ENCODE measurements at places on chromosomes 5 and 9.

DNA sequence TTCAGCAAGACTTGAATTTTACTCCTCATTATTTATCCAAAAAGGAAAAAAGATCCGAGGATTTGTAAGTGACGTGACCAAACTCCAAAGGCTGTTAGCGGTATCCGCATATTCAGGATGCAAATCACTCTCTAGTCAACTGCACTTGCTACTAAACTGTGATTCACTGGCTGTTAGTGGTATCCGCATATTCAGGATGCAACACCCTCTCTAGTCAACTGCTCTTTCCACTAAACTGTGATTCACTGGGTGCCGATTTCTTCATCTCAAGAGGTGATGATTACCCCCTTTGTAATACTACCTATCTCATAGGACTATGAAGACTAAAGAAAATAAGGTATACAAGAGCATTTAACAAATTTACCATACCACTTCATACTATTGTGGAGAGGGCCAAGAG lies 5.7 kb downstream of the MAPKAP1 start:
- no peak for DNase-seq

DNA sequence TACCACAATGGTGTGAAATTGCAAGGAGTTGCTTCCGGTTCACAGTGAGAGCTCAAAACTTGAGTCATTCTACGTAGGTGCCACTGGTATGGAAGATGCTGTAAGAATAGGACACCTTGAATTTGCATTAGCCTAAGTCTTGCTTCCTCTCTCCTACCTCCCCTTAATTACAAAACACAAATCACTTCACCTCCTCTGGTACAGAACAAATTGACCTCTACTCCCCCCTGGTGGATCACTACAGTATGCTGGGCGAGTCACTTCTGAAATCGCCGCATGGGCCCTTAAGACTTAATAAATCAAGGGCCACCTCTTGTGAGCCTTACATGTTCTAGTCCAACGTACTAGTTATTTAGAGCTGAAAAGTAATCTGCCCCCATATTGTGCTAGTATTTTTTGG lies 145.3 kb upstream of the SMARCA2 start:
- DNase-seq = no peak

GRCh38 chr9:113675475-113675941 lies 200.6 kb upstream of the ZNF618 start:
- DNase-seq = no peak

GRCh38 chr5:169584998-169585451 lies 1.5 kb downstream of the SPDL1 start:
- DNase-seq = no peak

DNA sequence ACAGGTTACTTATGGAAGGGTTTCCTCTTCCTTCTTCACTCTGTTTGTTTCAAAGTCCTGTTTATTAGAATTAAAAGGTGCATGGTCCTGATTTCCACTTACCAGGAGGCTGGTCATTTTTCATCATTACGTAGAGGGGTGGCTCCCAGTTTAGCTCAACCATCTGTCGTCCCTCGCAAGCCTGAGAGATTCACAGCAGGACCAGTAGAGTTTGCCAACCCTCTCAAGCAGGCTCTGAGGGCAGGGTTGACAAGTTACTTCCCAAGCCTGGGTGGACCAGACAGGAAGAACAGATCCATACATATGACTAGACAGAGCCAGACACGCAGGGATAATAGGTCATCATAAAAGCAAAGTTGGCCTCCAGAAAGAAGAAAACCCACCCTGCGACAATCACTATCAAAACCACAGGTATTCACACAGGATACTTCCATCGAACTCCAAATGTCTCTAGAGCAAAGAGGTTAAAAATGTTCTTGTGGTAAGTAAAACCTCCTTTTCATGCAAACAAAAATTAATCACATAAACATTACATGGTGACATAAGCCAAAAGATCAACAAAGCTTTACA lies 151.9 kb downstream of the ELAVL2 start:
- DNase-seq = no peak

- DNase-seq = no peak
Measured at GRCh38 chr5:126138281-126138931, 284.8 kb upstream of the GRAMD2B start.

DNA sequence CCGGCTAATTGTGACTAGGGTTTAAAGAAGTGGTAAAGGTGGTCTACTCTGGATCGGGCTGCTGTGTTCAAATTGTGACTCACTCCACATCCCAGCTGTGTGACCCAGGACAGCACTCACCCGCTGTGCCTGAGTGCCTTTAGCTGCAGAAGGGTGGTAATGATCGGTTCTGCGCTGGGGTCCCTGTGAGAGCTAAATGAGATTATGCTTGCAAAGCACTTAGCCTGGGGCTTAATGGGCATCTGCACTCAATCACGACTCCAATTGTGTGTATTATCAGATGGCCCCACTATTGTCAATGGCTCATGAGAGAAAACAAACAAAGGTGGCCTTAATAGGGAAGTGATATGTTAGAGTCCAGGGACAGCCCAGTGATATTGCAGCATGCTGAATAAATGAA lies 25.1 kb upstream of the TBC1D2 start:
- no peak for DNase-seq

DNA sequence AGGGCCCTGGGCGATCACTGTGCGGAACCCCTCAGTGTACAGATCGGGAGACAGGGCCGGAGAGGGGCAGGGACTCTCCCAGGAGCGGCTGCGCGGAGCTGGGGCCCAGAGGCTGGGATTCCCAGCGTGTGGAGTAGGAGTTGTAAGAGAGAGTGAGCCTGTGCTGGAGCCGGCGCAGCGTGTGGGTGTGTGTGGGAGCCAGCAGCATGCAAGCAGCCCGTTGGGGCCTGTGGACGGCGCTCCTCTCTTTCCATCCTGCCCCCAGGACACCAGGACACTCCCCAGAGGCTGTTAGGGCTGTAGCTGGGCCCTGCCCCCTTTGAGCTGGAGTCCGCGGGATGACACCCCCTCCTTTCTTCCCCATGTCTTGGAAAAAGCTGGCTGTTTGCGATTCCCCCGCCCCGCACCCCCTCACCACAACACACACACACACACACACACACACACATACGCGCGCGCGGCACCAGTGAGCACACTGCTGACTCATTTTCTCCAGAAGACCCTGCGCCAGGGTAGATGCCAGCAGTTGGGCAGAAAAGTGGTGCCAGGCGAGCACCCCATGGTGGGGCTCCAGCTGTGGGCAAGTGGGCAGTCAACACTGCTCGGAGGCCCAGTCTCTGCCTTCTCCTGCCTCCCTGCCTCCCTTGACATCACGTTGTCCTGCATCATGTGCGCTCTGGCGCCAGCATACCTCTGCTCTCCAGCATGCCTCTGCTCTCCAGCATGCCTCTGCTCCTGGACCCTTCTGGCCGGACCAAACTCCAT lies 1.5 kb downstream of the COL27A1 start:
- DNase-seq = no peak

DNA sequence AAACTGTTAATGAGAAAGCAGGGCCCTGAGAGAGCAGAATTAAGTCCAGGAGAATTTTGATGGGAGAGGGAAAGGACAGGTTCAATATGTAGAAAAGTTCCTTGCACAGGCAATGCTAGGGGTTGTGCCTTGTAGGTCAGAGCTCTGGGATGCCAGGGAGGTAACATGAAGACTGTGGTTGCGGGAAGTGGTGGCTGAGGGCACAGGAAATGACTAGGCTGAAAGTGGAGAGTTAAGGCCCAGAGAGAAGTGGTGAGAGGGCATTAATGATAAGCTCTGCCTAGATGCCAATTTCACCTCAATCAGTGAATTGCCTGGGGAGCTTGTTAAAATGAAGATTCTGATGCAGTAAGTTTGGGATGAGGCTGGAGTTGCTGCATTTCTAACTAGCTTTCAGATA lies 31.5 kb upstream of the PPP3R2 start:
- no peak for DNase-seq

GRCh38 chr5:80957031-80957761 lies 3.0 kb upstream of the RASGRF2 start:
- DNase-seq = no peak

- DNase-seq = no peak
Measured at GRCh38 chr5:32031089-32031488, 143.0 kb downstream of the GOLPH3 start.

DNA sequence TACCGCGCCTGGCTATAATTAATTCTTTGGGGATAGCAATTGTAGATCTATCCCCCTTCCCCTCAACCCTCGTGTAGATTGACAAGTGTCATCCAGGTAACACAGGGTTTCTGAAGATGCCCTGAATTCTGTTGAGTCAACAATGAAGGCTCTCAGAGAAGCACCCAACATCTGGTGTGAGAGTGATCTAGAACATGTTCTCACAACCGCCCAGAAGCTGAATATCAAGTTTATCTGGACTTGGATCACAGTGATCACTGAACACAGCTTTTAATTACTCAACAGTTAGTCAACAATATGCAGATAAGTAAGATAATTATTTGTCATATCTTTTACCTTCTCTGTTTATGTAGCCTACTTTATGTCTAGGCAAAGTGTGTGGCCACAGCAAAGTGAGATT lies 204.2 kb upstream of the RGMB start:
- DNase-seq = no peak

GRCh38 chr9:120625222-120625621 lies 45.3 kb upstream of the CDK5RAP2 start:
- DNase-seq = no peak

DNA sequence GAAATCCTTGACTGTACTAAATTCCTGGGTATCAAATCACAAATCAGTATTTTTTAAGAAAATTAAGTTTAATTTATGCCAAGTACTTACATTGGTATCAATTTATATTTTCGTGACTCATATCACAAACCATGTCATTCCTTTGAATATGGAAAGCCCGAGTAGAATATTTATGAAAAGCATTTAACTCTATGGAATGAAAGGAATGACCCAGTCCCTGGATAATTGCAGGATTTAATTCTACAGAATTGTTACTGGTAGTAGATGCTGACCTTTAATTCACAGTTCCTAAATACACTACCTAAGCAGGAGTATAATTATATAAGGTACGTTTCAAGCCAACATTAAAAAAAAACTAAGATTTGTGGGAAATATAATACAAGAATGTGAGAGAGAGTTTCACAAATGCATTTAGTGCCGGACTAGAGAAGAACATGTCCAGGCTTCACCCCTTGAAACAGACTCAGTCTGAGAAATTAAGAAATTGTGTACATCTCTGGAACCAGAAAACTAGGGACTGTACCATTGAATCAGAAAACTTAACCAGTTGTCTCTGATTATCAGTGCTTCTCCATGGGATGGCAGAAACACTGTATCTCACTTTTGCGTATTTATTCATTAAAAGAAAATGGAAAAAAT lies 28.5 kb upstream of the PLPPR1 start:
- DNase-seq = no peak

DNA sequence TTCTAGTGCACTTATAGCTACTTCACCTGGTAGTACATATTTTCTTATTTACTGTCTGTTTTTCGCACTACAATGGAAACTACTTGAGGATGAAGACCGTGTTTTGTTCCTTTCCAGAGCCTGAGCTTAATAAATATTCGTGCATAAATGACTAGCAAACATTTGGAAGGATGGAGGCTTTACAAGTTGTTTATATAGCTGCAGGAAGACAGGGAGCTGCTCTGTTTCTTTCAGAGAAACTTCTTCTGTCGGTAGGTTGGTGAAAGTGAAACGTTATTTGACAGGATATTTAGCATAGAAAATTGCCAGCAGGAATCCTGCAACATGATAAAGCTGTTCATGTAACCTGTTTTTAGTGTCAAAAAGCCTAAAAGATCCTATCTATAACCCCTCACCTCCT lies 210.6 kb downstream of the PCSK5 start:
- DNase-seq = no peak

DNA sequence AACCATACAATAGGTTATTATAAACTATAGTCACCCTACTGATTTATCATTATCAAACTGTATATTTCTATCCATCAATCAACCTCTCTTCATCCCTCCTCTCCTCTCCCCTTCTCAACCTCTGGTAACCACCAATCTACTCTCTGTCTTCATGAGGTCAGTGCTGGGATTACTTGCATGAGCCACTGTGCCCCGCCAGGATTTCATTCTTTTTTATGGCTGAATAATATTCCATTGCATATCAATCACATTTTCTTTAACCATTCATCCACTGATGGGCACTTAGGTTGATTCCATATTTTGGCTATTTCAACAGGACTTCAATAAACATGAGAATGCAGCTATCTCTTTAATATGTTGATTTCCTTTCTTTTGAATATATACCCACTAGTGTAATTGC lies 10.8 kb upstream of the PURA start:
- no peak for DNase-seq

GRCh38 chr9:75461183-75461582 lies 372.9 kb downstream of the OSTF1 start:
- DNase-seq = no peak

GRCh38 chr5:35672995-35673394 lies 55.3 kb downstream of the SPEF2 start:
- DNase-seq = peak; percentile 20

DNA sequence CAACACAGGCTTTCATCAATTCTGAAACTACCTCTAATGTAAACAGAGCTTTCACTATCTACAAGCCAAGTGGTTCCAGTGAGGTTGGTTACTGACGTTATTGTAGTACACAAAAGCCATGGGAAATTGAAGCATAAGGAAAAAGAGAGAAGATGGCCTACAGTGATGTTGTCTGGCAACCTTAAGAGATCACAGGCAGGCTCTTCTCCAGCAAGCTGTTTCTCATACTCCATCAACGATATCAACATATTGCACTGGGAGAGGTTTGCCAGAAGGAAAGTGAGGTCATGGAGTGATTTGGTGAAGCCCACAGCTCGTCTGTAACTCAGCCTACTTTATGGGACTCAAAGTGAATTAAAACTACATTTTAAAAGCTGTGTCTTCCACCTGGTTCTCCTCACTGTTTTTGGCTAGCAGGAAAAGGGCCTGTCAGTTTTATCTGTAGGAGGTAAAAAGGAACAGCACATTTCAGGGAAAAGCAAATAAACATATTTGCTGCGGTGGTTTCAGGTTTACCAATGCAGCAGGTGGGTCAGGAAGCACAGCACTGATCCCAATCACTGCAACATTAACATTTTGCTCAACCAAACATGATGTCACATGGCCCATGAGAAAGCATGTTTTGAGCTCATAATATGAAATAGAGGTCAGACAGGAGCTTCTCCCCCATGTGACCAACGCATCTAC lies 72.9 kb downstream of the ARSB start:
- no peak for DNase-seq

DNA sequence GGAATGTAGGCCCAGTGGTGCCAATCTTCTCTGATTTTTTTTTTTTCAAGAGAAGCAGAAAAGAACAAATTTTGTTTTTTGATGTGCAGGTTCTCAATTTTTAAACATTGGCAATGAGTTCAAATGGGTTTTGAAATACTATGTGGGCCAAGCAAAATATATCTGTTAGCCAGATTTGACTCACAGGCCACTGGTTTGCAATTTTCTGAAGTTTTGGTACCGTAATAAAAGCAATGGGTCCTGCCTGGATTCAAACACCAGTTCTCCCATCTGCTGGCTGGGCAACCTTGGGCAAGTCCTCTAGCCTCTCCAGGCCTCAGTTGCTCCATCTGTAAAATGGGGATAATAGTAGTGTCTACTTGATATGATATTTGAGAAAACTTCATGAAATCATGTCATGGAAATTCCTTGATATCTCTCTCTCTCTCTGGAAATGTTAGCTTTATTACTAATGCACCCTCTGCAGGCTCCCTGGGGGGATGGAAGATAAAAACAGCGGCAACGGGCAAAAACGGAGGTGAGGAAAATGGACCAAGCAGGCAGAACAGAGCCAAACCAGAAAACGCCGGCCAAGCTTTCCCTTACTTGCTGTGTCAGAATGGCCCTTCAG lies 63.4 kb downstream of the SMIM23 start:
- no peak for DNase-seq

- no peak for DNase-seq
Measured at GRCh38 chr5:180370861-180371641, 17.9 kb upstream of the GFPT2 start.

Data from T-helper 2 cell (primary cell).